ENCODE measurements at places on chromosomes 7 and 10. TPM values are rescaled to one million over a fixed set of nuclear protein-coding genes. Genes with fewer than 3 reads are reported as not detected.

Gene GRM3
- total RNA-seq = not detected

Gene OGDH
- 77.9 TPM for total RNA-seq

Gene SFTPA1
- not detected for total RNA-seq

Gene BBS9
- 4.3 TPM for total RNA-seq

Gene NKX6-2
- total RNA-seq = not detected

Gene LDB3
- 0.06 TPM for total RNA-seq

Gene ENKUR
- not detected for total RNA-seq

Gene GPR158
- not detected for total RNA-seq

Gene ANKRD22
- not detected for total RNA-seq

Gene NME8
- total RNA-seq = not detected

Gene DOCK1
- total RNA-seq = 0.76 TPM

Gene MYPN
- total RNA-seq = not detected

Gene CAV2
- total RNA-seq = not detected

Gene NAT16
- not detected for total RNA-seq

Gene LRRC27
- total RNA-seq = 3.5 TPM

Gene CRTAC1
- total RNA-seq = not detected

Gene AKR1C4
- not detected for total RNA-seq

Gene KEL
- not detected for total RNA-seq

Gene RAPGEF5
- total RNA-seq = 0.82 TPM

Gene PON3
- 0.32 TPM for total RNA-seq

Gene PARD3
- 1.9 TPM for total RNA-seq

Gene DPYSL4
- 19.9 TPM for total RNA-seq

Gene VIM
- total RNA-seq = 657 TPM

Gene ATG9B
- total RNA-seq = 12.3 TPM

Gene HOGA1
- total RNA-seq = not detected

Gene MBL2
- not detected for total RNA-seq

Gene JMJD1C
- total RNA-seq = 52.0 TPM

Gene CRYGN
- total RNA-seq = 0.12 TPM

Gene RPP38
- 28.5 TPM for total RNA-seq

Gene GHRHR
- not detected for total RNA-seq

Gene GLI3
- not detected for total RNA-seq

Gene VWC2
- total RNA-seq = not detected

Gene CPN1
- total RNA-seq = not detected

Gene PRKAR2B
- total RNA-seq = 1.4 TPM

Gene TMEM139
- total RNA-seq = 2.7 TPM

Gene GNAT3
- total RNA-seq = not detected

Gene ASAH2
- total RNA-seq = 6.6 TPM

Gene GIMAP5
- total RNA-seq = 48.2 TPM

Gene IL6
- not detected for total RNA-seq

Gene MCM10
- 91.2 TPM for total RNA-seq

Gene ANKRD61
- 0.16 TPM for total RNA-seq

Gene TMEM213
- total RNA-seq = not detected

Gene KIF11
- total RNA-seq = 55.0 TPM

Gene ARHGEF35
- total RNA-seq = 6.7 TPM

Gene CFAP46
- total RNA-seq = 1.1 TPM

Gene TMEM196
- total RNA-seq = not detected

Gene AOAH
- total RNA-seq = 7.1 TPM

Gene FAM20C
- total RNA-seq = 1.1 TPM
